Right renal pelvis (tissue), 4 donors: ENCODE measurements at places on chromosomes 12 and 14. TPM values are rescaled to one million over a fixed set of nuclear protein-coding genes. Genes with fewer than 3 reads are reported as not detected.

Gene B3GNT4
- 2.2 TPM for polyA plus RNA-seq

Gene DNAH10
- polyA plus RNA-seq: 4.5 TPM

DNA sequence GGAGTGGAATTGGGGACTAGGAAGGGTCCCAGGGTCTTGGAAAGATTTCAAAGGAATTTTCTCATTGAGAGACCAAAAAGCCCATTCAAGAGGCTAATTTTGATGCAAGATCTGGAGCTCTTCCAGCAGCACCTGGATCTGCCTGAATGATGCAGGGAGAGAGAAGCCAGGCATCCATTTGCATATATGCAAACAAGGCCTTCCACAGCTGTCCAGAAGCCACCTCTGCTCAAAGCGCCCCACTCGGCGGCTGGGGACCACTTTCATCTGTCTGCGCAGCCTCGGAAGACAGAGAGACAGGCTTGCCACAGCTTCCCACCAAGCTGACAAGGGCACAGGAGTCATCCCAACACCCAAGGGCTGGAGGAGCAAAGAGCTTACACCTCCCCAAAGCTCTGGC, 295.6 kb downstream of the DPF3 start:
- DNase-seq: no peak

GRCh38 chr12:8648576-8649205, 13.9 kb downstream of the MFAP5 start:
- DNase-seq: no peak

DNA sequence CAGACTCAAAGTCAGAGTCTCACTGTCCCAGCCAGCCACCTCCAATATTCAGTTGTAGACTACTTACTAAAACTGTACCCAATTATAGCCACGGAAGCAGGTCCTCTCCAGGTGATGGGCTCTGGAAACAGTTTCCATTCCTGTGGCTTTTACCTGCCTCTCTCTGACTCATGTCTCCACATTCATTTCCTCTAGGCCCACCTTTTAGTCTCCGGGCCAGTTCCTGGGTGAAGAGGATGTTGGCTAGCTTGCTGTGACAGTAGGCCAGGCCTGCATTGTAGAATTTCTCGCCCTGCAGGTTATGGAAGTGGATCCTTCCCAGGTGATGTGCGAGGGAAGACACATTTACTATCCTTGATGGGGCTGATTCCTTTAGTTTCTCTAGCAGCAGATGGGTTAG, 5.6 kb downstream of the RDH11 start:
- DNase-seq: no peak

GRCh38 chr12:119694111-119694510, 26.2 kb downstream of the PRKAB1 start:
- no peak for DNase-seq
